ENCODE measurements at places on chromosomes 6 and 20.

DNA sequence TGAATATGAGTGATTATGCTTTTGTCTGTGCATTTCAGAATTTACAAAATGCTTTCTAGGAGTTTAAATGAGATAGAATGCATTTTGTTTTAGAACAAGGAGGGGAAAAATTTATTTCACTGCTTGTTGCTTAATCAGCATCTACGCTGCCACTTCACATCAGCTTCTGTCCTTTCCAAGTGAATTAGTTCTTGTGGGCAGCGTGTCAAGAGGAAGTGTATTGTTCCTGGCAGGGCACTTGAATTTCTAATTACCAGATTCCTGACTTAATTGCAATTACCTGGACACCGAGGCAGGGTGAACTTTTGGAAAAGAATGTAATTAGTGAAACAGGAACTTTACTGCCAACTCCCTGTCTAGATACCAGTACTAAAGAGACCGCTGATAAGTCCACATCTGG is 263.5 kb downstream of the TMEM242 start:
- DNase-seq = no peak

GRCh38 chr6:156068881-156069280 is 613.2 kb upstream of the NOX3 start:
- no peak for DNase-seq

GRCh38 chr20:31945785-31946184 is 6.1 kb downstream of the PDRG1 start:
- DNase-seq = no peak

- no peak for DNase-seq
Measured at GRCh38 chr20:34850969-34851368, 21.7 kb downstream of the GGT7 start.

- no peak for DNase-seq
Measured at GRCh38 chr20:23145281-23145700, 59.2 kb upstream of the CD93 start.

GRCh38 chr6:14785493-14785790 is 460.4 kb upstream of the JARID2 start:
- DNase-seq = no peak

DNA sequence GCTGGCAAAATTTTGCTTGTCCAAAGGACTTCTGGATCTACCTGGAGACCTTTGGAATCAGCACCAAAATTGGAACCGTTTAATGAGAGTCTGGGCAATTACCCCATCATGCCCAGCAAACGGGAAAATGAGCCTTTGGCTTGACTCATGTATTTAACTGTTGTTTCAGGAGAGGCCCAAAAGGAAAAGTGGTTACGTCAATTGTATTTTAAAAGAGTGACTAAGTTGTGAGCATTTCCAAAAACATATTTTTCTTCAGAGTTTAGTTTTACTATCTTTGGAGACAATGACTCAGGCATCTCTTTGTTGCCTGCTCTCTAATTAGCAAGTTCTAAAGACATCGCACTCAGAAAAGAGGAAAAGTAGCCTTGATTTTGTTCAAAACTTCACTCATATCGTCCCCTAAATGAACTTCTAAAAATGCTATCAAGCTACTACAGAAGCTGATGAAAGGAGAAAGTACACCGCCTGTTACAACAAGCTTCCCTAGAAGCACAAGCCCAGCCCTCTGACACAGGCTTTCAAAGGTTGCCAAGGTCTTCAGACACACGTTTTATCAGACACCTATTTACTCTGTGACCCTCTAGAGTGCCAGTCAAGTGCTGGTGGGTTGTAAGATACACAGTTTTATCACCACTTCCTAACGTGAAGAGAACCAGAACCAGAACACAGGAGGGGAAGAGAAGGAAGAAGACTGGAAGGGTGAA is 146.2 kb downstream of the TBX18 start:
- no peak for DNase-seq

DNA sequence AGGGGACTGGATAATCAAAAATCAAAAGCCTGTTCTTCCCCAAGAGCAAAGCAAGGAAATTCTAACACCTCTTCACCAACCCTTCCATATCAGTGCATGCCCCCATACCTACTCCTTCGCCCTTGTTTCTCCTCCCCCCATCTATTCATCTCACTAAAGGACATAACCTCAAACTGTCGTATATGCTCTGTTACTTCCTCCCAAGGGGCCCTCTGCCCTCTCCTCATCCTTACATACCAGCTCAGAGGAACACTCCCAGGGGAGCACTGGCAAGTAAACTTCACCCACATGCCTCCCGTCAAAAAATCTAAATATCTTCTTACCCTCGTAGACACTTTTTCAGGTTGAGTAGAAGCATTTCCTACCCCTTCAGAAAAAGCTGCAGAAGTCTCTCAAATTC is 9.4 kb upstream of the ADTRP start:
- DNase-seq = no peak

DNA sequence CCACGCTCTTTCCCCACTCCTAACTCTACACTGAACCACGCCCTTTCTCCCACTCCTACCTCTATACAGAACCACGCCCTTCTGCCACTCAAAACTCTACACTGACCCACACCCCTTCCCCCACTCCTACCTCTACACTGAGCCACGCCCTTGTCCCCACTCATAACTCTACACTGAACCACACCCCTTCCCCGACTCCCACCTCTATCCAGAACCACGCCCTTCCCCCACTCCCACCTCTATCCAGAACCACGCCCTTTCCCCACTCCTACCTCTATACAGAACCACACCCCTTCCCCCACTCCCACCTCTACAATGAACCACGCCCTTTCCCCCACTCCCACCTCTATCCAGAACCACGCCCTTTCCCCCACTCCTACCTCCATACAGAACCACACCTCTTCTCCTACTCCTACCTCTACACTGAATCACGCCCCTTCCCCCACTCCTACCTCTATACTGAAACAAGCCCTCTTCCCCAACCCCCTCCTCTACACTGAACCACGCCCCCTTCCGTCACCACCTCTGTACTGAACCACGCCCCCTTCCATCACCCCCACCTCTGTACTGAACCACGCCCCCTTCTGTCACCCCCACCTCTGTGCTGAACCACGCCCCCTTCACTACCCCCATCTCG is 10.1 kb downstream of the PXMP4 start:
- DNase-seq = no peak

DNA sequence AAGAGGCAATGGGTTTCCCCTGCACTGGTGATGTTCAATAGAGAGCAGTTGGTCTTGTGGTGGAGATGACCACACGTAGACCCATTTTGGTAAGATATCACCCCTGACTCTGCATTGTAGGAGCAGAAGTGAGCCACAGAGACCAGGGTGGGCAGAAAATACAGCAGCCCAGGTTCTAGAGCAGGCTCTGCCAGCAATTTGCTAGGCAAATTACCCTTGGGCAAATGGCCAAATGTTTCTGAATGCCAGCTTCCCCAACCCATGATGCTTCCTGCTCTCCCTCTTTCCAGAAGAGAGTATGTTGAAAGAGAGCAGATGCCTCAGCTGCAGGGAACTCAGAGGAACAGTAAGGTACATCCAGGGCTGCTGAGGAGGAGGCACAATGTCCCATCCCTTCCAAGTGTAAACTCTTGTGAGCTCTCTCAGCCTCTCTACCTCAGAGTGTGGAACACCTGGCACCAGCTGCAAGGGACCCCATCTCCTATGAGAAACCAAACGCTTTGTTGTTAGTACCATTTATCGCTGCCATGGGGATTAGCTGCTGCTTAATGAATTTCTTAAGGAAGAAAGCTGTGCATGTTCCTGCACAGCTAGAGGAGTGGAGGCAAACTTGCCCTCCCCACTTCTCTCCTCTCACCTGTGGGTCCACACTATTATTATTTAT is 317.5 kb upstream of the MOCS1 start:
- DNase-seq = peak; percentile 70

DNA sequence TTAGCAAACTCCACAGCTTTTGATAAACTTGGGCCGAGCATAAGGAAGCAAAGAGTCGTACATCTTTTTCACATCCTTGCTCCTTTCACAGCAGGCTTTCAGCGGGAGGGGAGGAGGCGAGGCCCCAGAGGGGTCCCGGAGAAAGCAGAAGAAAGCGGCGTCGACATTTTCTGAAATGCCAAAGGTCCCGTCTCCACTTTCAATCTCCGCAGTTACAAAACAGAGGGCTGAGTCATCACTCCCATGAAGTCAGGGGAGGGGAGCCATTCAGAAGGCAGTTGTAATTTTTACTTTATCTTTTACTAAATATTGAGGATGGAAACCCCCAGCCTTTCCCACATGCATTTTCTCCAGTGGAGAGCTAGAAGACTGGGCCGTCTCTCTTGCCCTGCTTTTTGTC is 174.2 kb upstream of the THBS2 start:
- DNase-seq = no peak

- no peak for DNase-seq
Measured at GRCh38 chr6:168190014-168190405, 111.0 kb upstream of the FRMD1 start.

DNA sequence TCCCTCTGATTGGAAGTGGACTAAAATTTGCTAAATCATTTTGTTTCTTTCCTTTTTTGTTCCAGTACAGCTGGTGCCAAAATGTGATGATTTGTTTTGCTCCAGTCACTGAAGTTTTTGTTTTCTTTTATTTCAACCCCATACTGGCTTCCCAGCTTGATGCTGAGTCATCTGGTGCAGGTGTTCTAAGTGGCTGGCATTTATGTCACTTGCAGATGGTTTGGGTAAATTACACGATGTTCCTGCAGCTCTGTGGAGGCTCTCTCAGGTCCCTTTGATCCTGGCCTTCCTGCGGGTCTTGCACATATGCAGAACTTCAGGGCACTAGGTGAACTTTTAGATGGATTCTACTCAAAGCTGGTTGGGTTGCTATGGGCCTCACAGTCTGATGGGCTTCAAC is 577.7 kb downstream of the HAO1 start:
- DNase-seq = no peak

GRCh38 chr6:62445521-62445920 is 159.5 kb upstream of the KHDRBS2 start:
- DNase-seq = no peak

DNA sequence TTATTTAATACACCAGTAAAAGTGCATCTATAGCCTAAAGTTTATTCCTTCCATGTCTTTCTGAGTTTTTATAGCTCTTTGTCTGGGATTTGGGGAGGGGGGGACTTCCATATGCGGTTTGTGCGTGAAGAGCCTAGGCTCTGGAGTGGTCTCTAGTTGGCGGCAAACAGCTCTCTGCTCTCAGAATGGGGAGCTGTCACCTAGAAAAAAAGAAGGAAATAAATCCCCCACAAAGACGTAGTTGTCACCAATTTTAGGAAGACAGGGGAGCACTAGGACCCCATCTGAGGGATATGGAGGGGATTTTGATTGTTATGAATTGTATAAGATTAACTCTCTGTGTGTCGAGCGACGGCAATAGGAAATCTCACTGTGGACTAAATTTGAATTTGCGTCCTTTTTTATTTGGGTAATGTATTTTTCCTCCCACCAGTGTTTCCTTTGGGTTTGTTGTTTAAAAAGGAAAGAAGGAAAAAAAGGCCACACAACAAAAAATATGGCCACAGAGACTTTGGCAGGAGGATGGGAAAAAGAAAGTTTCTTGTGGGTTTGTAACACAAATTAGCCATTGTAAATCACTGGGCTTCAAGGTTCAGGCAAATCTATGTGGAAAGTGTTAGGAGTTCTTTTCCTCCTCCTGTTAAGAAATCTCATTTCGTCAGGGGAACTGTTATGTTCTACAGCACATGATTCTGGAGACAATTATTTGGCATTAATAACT is 7.4 kb downstream of the POU3F2 start:
- DNase-seq = no peak

GRCh38 chr20:33377366-33377765 is 24.0 kb downstream of the CDK5RAP1 start:
- DNase-seq = no peak

DNA sequence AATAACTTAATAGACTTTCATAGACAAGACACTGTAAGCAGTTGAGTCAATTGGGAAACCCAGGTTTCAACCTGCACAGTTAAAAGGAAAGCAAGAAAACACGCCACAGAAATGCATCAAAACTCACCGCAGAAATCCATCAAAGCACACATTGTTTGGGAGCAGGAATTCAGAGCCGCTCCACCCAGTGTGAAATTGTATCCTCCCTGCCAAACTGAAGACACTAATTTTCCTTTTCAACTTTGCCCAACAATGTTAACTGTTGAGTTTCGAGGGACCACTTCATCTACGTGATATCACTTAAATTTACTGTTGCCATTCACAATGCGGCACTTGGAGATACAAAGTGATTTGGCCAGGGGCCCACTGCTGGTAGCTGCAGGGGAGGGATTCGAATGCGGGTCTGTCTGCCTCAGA is 92.7 kb downstream of the DACT2 start:
- DNase-seq = no peak

- no peak for DNase-seq
Measured at GRCh38 chr6:13526727-13527670, 39.6 kb upstream of the GFOD1 start.

DNA sequence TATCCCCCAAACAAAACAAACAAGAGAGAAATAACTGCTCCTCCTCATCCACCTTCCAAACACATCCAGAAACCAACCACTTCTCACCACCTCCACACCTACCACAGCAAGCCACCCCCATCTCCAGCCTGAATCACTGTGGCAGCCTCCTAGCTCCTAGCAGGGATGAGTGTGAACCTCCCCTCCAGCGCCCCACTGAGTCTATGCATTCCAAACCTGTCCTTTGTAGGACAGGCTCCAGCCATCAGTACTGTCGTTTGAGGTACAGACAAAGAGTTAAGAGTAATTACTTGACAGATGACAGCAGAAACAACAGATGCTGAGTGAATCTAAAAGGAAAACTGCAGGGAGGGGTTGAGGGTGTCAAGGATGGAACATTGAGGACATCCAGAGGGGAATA is 2.4 kb downstream of the METTL24 start:
- DNase-seq = no peak

DNA sequence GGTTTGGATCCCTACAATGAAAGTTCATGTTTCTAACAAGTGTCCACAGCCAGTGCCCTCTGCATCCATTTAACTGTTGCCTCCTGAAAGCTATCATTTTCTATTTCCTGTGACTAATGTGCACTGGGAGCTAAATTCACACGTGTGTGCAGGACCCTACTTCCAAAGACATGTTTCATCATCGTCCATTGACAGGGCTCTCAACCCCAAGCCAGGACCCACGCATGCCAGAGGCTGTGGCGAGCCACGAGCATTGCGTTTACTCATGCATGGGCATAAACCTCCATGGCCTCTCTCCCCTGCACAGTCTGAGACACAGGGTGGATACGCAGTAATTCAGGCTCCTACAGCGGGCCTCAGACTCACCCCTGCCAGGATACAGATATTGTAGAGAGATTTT is 153.2 kb downstream of the MAFB start:
- DNase-seq = no peak

DNA sequence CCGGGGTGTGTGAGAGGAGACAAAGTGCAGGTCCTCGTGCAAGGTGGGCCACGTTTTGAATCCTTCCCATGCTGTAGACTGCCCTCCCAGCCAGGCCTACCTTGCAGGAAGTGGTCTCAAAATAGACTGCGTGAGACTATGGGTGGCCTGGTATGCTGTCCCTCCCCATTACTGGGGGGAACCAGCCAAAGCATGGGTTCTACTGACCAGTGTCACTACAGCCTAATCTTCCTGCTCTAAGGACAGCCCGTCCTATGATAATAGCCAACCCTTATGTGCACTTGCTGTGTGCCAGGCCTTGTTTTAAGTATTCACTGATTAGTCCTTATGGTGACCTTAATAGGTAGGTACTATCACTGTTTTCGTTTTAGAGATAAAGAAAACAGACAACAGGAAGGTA is 38.0 kb downstream of the FOXP4 start:
- DNase-seq = no peak

GRCh38 chr6:112286500-112287144 is 32.3 kb upstream of the LAMA4 start:
- DNase-seq = no peak

Data from NCI-H1092 (cell line).